ENCODE measurements at places on chromosomes 5 and 9.

DNA sequence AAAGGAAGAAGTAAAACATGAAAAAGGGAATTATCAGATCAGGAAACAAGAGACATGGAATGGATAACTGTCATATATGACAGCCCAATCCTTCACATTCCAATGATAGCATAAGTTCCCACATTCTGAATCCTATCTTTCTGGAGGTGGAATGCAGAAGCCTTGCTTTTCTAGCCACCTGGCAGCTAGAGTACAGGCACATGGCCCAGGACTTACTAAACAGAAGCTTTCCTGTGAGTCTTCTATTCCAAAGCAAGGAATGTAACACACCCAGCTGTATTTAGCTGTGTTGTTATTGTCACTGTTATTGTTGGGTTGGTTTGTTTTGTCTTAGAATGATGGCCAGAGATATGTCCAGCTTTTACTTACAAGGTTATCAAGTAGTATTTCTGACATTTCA lies 780.5 kb upstream of the ZNF608 start:
- DNase-seq = no peak

- no peak for DNase-seq
Observed at GRCh38 chr5:1111727-1112289, at the start of gene SLC12A7. Gene SLC12A7 (minus strand): TSS chr5:1112063. CDS start chr5:1111991, 72 bp downstream.

- DNase-seq = no peak
Observed at GRCh38 chr9:114830546-114830945, 24.7 kb upstream of the TNFSF15 start.

DNA sequence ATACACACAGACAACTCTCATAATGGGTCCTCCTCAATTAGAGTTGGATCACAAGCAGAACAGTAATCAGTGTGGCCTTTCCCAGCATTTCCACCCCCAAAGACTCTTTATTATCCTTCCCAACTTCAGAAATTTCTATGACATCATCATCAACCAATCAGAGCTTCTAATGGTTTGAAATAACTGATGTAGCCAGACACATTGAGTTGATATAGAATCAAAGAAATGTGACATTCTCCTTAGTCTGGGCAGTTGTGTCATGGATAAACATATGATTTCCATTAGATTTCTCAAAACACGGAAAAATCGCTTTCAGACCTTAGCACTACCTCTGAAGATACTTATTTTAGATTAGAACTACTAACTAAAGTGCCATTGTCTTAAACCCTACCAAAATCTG lies 75.7 kb upstream of the NFIB start:
- DNase-seq = no peak

DNA sequence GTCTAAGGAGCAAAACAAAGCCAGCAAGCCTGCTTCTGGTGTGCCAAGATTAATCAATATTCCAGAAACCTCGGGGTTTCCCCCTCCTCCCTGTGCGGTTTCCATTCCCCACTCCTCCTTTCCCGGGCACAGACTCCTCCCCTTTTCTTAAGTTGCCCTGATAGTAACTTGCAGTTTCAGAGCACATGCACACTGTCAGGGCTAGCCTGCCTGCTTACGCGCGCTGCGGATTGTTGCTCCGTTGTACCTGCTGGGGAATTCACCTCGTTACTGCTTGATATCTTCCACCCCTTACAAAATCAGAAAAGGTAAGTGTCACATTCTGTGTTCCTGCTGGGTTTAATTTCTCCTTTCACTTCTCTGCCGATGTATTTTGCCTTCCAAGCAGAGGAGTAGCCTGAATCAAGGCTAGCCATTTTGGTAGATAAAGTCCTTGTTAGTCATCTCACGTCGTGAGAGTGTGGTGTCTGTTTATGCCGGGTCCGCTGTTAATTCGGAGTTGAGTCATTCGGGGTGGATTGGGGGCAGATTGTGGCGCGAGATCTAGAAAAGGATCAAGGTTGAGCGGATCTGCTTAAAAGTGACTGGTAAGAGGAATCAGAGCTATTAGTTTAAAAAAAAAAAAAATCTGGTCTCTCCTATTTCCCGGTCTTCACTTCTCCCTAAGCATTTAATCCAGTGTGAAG lies at the start of gene SLC1A3:
Gene SLC1A3 (plus strand): TSS at position 179 of the 686 bp plus-strand sequence. CDS start 1,818 bp downstream, outside the sequence.
- DNase-seq = no peak

DNA sequence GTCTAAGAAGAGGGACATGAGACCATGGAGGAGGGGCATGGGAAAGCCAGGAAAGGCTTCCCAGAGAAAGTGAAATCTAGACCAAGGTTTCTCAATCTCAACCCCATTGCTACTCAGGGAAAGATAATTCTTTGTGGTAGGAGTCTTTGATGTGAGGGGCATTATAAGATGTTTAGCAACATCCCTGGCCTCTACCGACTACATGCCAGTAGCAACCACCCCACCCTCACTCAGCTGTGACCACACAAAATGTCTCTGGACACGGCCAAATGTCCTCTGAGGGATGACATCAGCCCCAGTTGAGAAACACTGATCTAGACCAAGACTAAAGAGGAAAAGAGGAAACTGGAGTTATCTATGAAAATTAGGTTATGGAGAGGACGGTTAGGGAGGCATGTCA lies 298.5 kb upstream of the KIF2A start:
- no peak for DNase-seq

GRCh38 chr5:93724791-93725190 lies 16.6 kb downstream of the POU5F2 start:
- no peak for DNase-seq

GRCh38 chr5:9951865-9952516 lies 297.7 kb downstream of the ATPSCKMT start:
- DNase-seq = no peak

- no peak for DNase-seq
Observed at GRCh38 chr5:105688227-105688792, 1982.4 kb downstream of the EFNA5 start.

DNA sequence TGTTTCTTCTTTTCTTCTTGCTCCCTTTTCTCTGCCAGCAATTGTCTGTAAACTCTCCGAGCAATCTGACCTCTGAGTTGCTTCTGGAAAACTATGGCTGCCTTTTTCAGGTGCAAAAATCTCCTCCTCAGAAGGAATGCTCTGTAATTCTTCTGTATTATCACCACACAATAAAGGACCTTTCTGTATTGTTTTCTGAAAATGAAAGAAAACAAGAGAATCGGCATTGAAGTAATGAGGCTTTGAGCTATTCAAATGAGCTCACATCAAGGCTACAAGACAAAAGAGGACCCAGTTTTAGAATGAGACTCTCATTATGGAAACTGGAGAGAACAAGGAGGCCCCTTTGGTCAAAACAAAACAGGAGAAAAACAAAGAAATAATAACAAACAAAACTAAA lies 86.2 kb upstream of the RETREG1 start:
- DNase-seq = no peak

DNA sequence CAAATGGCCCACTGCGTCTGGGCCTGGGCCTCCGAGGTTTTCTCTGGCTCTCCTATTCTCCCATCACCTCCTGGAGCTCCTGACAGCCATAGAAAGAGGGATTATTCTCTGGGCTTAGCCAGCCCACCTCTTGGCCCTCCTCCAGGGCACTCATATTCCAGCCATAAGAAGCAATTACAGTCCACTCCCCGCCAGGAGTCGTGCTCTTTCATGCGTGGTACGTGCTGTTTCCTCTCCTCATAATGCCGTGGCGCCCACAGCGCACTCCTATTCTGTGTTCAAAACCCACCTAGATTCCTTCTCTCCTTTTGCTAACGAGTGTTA lies 240.8 kb upstream of the ZNF462 start:
- no peak for DNase-seq
